ENCODE measurements at places on chromosomes 12 and 14.

DNA sequence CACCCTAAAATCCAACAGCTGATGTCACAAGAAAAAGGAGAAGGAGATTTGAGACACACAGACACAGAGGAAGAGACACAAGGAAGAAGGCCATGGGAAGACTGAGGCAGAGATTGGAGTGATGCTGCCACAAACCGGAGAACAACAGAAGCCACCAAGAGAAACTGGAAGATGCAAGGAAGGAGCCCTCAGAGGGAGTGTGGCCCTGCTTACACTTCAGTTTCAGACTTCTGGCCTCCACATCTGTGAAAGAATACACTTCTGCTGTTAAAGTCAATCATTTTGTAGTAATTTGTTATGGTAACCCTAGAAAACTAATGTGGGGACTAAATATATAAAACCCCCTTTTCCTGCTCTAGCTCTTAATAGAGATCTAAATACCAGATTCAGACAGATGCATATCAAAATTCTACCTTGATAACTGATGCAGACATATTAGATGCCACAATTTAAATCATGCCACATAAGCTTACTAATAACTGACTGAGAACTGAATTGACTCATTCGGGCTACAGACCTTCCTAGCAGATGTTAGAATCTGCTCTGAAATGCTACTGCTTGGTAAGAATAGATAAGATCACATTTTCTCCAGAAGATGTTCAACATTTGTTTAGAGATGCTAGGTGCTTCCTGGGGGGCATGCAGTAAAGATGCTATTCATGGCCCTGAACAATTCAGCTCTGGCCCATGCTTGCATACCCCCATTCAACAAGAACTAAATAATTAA, 113.1 kb upstream of the CCND2 start:
- DNase-seq: no peak

- peak; percentile 89 for DNase-seq
These were observed 8.6 kb downstream of the SLC38A6 start for GRCh38 chr14:60989599-60989998.

DNA sequence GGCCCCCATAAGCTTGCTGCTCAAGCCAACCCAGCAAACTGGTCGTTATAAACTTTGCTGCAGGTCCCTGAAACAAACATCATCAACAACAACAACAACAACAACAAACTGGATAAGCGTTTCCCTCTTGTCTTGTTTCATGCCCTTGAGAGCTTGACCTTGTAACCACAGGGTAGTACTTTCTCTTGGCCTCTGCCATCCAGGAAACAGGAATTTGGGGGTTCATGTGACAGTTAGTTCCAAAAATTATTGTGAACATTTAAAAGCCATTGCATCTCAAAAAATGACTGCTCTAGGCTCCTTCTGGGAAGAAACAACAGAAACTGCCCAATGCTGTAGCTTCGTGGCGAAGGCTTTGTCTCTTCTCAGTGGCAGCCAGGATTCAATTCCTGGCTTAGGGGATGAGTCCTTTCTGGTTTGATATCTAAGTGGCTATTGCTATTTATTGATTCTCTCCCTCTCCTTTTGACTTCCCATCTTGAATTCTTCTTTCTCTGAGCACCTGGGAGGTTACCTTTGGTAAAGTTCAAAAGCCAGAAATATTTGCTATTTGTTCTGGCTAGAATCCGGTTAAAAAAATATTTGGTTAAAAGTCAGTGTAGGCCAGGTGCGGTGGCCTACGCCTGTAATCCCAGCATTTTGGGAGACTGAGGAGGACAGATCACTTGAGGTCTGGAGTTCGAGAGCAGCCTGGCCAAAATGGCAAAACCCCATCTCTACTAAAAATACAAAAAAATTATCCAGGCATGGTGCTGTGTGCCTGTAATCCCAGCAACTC, 52.0 kb upstream of the CPM start:
- DNase-seq: no peak

GRCh38 chr12:128693115-128693514, 130.6 kb downstream of the SLC15A4 start:
- DNase-seq: no peak

DNA sequence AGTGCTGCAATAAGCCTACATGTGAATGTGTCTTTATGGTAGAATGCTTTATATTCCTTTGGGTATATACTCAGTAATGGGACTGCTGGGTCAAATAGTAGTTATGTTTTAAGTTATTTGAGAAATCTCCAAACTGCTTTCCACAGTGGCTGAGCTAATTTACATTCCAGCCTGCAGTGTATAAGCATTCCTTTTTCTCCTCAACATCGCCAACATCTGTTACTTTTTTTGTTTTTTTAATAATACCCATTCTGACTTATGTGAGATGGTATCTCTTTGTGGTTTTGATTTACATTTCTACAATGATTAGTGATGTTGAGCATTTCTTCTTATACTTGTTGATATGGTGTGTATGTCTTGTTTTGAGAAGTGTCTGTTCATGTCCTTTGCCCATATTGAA, 1186.2 kb downstream of the BCL11B start:
- no peak for DNase-seq

- DNase-seq: peak; percentile 84
These were observed 20.3 kb downstream of the RHOF start for GRCh38 chr12:121773011-121773777.

DNA sequence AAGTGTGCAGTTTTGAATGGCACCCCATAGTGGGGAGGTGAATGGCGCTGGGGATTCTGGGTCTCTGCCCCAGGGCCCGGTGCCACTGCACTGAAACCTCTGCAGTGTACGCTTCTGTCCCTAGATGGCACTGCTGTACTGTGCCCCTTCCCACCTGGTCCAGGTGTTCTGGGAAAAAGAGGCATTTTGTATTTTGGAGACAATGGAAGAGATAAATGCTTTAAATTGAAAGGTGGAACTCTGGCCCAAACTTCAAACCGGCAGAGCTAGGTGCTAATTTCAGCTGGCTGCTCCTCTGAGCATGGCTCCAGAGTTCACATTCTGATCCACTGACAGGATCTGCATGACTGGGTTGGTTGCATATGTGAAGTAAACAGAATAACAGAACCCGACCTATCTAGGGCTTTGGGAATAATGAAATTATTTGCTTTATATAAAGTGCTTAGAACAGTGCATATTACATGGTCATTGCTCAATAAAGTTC, 52.2 kb downstream of the KRT80 start:
- peak; percentile 31 for DNase-seq

- DNase-seq: no peak
These were observed 141.9 kb upstream of the C14orf180 start for GRCh38 chr14:104437703-104438102.

DNA sequence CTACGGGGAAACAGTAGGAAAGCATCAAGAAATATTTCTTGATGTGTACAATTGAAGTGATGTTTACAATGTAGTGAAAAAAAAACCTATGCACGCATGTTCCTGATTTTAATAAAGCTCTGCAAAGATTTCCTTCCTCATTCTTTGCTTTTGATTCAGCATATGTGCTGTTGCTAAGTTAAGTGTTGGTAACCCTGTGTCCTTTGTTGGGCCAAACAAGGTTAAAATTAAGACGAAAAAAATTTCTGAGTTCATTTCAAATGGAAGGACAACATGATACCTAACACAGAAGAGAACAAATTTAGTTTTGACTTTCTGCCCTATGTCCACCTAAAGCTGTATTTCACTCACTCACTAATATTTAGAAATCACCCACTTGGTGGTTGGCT, 62.8 kb downstream of the PPP2R5C start:
- no peak for DNase-seq

GRCh38 chr12:89701606-89702206, 6.9 kb downstream of the ATP2B1 start:
- peak; percentile 12 for DNase-seq

DNA sequence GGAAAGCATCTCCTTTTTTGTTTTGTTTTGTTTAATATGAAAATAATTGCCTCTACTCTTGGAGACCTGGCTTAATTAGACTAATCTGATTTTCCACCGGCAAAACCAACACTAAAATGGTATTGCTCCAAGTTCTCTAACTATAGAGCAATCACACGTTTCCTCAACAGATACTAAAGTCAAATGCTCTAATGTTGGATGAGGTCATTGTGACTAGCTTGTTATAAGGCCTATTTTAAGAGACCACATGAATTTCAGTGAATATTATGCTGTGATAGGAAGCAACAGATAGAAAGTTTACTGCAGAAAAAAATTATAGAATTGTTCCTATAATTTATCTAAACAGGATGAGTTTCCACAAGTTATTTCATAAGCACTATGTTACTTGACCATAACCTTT, 3.3 kb upstream of the CCDC196 start:
- no peak for DNase-seq

Data from erythroblast (primary cell).